ENCODE measurements at places on chromosomes 7 and 10.

- DNase-seq, result no peak
Measured at GRCh38 chr7:104328970-104329825, 795 bp downstream of the LHFPL3 start.

DNA sequence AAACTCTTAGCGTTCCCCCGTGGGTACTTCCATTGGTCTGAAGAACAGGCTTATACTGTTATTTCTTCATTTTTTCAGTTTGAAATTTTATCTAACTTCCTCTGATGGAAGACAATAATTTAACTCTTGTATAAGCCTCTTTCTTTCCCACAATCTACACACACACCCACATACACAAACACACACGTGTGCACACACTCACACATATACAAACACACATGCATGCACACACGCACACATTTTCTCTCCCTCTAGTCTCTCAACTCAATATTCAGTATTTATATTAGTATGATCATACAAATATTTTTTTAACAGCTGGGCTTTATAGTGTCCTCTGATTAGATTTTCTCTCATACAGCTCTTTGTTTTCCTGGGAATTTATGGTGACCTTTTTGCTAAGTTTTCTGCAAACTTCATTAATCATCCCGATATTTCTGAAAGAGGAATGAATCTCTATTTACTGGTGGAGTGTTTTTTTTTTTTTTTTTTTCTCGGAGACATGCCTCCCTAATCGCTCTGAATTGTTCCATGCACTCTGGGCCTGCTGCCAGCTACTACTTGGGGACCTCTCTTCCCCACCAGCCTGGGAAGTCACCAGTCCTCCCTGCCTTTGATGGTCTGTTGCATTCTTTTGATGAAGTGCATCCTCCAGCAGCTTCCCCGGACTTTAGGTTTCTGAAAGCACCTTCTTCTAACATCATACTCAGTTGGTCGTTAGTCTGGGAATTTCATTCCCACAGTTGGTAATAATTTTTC lies 75.5 kb downstream of the ZNF777 start:
- DNase-seq, result no peak

DNA sequence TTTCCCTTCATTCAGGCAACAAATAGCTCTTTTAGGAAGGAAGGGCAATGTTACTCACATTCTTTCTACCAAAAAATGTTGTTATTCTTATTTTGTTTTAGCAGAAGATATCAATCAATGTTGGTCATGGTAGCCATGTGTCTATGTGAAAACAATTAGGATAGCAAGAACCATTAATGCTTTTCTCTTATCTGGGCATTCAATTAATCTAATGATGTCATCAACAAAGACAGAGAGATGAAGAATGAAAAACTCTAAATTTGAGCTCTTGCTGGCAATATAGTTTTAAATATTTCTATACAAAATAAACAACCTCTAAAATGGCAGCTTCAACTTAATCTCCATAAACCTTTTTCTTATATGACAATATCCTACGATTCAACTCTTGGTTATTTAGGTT lies 353.7 kb upstream of the ANKRD30A start:
- DNase-seq, result no peak

DNA sequence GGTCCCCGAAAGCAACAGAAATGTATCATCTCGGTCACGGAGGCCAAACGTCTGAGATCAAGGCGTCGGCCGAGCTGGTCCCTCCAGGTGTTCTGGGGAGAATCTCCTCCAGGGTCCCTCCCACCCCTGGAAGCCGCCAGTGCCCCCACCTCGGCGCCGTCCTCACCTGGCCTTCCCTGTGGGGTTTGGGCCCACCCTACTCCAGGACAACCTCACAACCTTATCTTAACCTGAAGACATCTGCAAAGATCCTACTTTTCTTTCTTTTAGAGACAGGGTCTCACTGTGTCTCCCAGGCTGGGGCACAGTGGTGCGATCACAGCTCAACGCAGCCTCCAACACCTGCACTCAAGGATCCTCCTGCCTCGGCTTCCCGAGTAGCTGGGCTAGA lies 33.4 kb downstream of the ADAP1 start:
- DNase-seq, result no peak

DNA sequence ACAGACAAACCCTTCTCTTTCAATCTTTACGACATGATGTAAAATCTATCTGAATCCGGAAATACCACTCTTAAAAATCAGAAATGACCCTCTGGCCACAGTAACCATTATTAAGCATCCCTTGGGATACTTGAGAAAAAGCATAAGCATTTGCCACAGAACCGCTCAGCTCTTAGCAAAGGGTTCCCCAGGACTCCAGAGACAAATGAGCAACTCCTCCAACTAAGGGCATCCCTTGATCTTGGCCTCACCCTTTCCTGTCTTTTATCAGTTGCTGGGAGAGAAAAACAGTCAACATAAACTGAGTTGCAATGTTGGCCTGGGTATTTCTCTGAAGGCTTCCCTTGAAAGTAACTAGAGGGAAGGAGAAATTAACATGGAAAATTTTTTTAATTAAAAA lies 3.5 kb downstream of the PDLIM1 start:
- DNase-seq, result no peak

DNA sequence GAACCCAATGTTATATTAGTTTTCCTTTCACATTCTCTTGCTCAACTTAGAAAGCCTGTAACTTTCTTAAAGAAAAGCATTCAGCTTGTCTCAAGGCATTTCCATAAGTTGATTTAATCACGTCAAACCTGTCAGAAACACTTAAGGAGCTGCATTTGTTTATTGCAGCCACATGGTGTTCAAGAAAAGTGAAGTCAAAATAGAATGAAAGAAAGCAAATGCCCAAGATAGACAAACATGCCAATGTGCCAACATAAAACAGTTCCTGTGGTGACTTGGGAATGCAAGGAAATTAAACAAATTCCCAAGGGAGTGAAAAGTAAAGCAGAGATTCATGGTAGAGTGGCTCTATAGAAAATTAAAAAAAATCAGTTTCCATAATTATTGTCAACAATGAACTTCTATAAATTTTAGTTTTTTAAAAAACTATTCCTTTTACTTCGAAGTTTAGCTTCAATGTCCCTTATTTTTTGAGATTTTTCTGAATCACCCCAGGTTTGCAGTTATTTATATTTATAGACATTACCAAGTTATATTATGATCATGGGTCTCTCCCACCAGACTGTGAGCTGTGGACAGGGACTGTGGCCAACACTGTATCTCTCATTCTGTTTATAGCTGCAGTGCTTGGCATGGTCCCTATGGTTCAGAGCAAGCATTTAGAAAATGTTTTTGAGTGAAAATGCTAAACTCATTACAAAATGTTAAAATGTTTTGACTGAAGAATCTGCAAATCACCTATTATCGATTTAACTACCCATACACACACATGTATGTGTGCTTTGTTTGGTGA lies 887.4 kb downstream of the REEP3 start:
- DNase-seq, result no peak

GRCh38 chr7:22452142-22452959 lies 47.6 kb downstream of the STEAP1B start:
- DNase-seq, result peak; percentile 11
